Renal pelvis (tissue), 12 donors: ENCODE measurements at places on chromosomes 1 and 21. TPM values are rescaled to one million over a fixed set of nuclear protein-coding genes. Genes with fewer than 3 reads are reported as not detected.

The CELA2B gene
- 0.90 TPM for polyA plus RNA-seq

The RAB13 gene
- 182 TPM for polyA plus RNA-seq

The HSPG2 gene
- 209 TPM for polyA plus RNA-seq

The GJA8 gene
- polyA plus RNA-seq, result 0.46 TPM

The CFAP141 gene
- polyA plus RNA-seq, result not detected

The TESK2 gene
- 8.4 TPM for polyA plus RNA-seq

The PDE9A gene
- 44.0 TPM for polyA plus RNA-seq

The ADGRB2 gene
- polyA plus RNA-seq, result 18.2 TPM

The DDX20 gene
- polyA plus RNA-seq, result 20.3 TPM

The PLPPR4 gene
- polyA plus RNA-seq, result 1.7 TPM

The CLDN8 gene
- 70.9 TPM for polyA plus RNA-seq
